ENCODE measurements at places on chromosomes 5 and 9.
A peak's percentile ranks its signal among the peaks of the same experiment; 100 is the strongest.

- no peak for DNase-seq
Observed at GRCh38 chr5:158422653-158423515, 563.9 kb upstream of the CLINT1 start.

DNA sequence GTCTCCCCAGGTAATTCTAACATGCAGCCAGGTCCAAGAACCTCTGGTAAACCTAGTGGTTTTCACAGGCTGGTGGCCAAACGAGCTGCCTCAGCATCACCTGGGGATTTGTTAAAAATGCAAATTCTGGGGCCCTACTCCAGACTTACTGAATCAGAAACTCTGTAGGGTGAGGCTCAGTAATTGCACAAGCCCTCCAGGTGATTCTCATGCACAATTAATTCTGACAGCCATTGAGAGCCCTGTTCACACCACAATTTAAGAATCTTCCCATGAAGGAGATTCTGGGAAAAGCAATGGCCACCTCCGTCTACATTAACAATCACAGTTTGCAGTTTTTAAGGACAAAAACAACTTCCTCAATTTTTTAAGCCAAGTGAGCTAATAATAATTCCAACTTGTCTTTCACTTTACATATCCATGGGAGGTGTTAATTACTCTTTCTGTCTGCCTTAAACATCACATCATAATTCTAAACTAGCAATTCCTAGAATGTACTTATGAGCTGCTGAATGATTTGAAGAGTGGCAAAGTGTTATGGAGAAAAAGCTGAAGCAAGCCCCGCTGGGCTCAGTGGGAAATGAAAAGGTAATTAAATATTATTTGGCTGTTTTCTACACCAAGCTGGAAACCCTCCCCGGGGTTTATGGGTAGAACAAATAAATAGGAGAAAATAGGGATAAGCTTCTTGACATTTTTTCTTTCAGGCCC, 70.0 kb downstream of the GLDC start:
- DNase-seq: no peak

GRCh38 chr5:40652441-40653220, 27.1 kb upstream of the PTGER4 start:
- DNase-seq: no peak

GRCh38 chr5:172690258-172691075, 49.4 kb downstream of the NEURL1B start:
- DNase-seq: no peak

- DNase-seq: no peak
Observed at GRCh38 chr9:91693226-91693625, 256.8 kb downstream of the ROR2 start.

- no peak for DNase-seq
Observed at GRCh38 chr9:135127718-135128670, 40.5 kb downstream of the OLFM1 start.

GRCh38 chr5:83654427-83654994, 66.1 kb downstream of the HAPLN1 start:
- no peak for DNase-seq

- no peak for DNase-seq
Observed at GRCh38 chr5:90287036-90287435, 122.5 kb downstream of the CETN3 start.

DNA sequence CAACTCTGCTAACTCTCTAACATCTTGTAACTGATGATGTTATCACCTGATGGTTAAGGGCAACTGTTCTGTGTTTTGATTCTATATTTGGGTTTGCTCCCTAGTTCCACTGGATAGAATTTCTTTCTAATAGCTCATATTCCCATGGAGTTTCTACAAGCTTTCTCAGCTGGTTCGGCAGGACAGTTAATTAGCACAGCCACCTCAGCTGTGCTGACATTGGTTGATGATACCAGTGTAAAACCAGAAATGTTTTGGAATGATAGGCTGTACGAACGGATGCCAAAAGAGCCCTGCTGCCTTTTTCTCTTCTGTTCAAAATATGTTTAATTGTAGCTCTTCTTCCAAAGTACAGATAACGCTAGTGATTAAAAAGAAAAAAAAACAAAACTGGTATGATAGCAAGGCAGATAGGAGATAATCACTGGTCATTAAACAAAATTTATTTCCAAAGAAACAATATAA, 440.5 kb upstream of the ZNF608 start:
- no peak for DNase-seq

- no peak for DNase-seq
Observed at GRCh38 chr5:133364936-133365707, 247.2 kb downstream of the FSTL4 start.

DNA sequence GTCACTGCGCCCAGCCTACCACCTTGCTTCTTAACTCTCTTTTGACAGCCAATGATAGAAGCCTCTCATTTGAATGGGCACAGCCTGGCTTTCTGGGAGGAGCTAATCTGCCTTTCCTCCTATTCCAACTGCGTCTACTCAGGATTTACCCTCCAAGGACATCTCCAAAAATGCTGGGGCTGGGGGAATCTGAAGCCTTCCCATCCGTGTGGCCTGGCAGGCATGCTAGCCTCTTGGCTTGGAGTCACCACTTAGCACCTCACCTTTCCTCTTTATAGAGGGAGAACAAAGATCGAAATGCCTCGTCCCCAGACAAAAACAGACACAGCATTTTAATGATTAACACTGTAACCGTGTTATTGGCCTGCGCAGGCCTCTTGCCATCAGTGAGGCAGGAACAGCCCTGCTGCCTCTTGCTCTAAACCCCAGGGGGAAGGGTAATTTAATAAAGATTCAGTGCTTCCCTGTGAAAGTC, 108.2 kb upstream of the KLF4 start:
- no peak for DNase-seq

DNA sequence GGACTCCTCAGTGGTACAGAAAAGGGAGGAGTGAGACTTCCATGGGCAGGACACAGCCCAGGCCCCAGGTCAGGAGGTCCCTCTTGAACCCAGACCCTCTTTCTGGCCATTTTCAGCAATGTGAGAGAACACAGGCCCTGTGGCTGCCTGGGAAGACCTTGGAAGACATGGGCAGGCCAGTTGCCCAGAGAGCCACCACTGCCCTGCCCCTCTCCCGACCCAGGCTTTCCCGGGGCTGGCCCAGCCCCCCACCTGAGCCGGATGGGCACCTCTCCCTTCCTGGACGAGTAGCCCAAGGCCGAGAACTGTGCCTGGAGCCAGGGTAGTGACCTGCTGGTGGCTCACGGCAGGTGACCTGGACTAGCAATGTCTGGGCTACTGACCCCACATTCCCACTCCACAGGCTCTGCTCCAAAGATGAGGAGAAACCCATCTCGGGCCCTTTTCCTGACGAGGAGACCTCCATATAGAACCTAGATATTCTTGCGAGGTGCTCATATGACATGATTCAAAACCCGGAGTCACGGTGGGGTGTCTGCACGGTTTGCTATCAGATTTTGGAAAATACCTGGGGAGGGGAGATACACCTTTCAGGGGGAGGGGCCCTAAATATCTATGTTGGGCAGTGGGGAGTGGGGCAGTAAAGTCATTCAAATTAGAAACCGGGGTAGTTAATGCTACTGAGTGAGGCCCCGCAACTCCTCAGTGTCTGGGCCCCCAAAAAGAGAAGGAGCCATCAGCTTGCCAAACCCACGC, 59.4 kb downstream of the ZNF354C start:
- no peak for DNase-seq

DNA sequence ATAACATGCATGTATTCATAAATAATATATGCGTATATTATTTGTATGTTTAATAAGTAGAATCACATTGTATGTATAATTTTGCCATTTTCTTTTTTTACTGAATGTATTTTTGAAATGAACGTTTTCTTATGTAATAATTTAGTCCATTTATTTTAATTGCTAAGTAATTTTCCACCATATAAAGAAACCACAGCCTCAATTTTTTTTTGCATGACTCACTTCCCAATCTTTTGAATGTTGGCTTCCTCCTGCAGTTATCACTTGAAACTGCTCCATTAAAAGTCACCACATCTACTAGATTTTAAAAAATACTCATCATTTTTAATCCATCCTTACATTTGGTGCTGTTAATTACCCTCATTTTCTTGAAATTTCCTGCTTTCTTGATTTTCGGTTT, 363.3 kb upstream of the MEF2C start:
- no peak for DNase-seq

GRCh38 chr5:65326922-65327321, 154.8 kb downstream of the ADAMTS6 start:
- no peak for DNase-seq

GRCh38 chr9:137191691-137192447, 3.4 kb downstream of the SSNA1 start:
- no peak for DNase-seq

DNA sequence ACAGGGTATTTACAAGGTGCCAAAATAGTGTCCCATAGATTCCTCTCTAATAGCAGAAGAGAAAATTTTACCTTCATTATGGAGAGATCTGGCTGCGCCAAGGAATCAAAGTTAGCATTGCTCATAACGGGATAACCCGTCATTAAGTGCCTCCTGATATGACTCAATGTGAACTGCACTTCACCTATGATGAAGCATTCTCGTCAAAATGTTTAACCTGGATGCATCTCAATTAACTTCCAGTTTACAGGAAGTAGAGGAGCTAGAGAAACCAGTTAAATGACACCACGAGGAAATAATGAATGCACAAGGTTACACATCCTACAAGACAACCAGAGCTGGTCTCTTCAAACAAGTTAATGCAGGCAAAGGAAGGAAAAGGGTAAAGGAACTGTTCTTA, 17.2 kb downstream of the FBXW11 start:
- DNase-seq: no peak

DNA sequence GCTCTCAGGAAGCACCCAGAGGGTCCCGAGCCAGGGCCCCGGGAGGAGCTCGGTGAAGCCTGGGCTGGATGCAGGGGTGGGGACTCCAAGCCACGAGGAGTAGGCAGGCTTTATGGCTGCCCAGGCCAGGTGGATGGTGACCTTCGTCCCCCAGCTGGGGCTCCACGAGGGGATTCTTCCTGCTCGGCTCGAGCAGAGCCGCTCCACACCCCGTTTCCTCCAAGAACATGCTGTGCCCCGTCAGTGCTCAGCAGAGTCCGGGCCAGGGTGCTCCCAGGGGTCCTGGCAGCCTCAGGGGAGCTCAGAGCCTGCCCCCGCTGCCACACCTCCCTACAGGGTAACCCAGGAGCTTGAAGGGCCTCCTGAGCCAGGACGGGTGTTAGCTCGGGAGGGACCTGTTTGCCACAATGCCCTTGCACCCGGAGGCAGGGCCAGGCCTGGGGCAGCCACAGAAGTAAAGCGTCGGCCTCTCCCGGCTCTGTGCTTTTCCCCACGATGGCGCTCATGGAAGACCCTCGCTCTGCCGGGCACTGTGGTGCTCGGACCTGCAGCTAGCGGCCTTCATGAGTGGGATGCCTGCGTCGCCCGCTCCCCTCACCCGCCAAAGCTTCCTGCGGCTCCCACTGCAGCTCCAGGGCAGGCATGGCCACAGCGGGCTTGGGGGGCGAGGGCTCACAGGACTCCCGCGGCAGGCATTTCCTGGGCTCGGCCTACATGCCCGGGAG, 86.8 kb downstream of the KCNT1 start:
- no peak for DNase-seq

DNA sequence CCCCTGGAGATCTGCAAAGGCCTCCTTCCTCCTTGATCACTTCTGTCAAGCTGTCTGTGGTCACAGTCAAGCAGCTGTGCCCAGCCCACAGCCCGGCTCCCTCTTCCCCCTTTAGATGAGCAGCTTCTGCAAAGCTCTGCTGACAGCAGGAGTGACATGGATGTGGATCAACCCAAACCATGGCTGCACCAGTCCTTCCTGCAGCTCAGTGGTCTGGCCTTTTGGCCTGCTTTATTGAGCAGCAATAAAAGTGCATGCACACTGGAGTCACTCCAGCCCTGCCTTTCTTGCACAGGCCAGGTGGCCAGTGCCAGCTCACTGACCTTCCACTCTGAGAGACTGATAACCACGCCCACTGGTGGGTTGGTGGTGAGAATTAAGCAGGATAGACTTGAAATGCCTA, 91.3 kb upstream of the OTULINL start:
- DNase-seq: no peak

DNA sequence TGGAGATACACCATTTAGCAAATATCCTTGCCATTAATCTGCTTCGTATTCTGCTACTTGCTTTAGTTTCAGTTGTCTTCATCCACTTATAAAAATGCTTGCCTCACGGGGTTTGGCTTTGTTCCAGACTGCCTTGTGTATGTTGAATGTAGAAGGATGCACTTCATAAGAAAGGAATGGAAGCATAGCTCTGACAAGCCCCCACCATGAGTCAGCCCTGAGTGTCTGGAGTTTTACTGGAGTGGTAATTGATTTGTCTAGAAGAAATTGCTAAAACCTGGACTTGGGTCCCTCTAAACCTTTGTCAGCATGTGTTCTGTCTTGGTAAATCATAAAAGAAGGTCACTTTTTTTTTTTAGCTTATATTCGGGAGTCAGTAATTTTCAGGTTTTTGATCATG, 4.6 kb downstream of the TEX48 start:
- peak; percentile 42 for DNase-seq

GRCh38 chr9:98911042-98911441, 32.7 kb upstream of the COL15A1 start:
- DNase-seq: no peak

DNA sequence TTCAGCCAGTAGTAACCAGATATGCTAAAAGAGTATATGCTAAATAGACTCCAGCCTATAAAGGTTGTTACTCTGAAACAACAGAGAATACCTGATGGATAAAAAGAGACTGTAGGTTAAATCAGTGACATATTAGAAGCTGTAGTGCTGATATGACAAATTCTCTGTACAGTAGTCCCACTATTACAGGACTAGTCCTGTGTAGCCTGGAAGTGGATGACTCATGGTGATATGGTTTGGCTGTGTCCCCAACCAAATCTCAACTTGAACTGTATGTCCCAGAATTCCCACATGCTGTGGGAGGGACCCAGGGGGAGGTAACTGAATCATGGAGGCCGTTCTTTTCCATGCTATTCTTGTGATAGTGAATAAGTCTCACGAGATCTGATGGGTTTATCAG, 276.2 kb upstream of the POU5F2 start:
- DNase-seq: no peak

- DNase-seq: no peak
Observed at GRCh38 chr5:59322894-59323293, 570.6 kb downstream of the PDE4D start.

Data from NCI-H1436 (cell line).